Right kidney (tissue), 9 donors: ENCODE measurements at places on chromosomes 1 and 21.

- no peak for DNase-seq
These were observed 4.4 kb downstream of the ST7L start for GRCh38 chr1:112614460-112615065.

- peak; percentile 65 for DNase-seq
These were observed at the start of gene PTGER3 for GRCh38 chr1:71047635-71048607. Gene PTGER3 (minus strand): TSS chr1:71047816. CDS start chr1:71047577, 239 bp downstream.

- DNase-seq = no peak
These were observed 170.8 kb upstream of the SAMSN1 start for GRCh38 chr21:14716761-14717396.

- no peak for DNase-seq
These were observed 47.5 kb upstream of the NEK7 start for GRCh38 chr1:198109371-198109715.

GRCh38 chr1:23403038-23403336, 21.6 kb downstream of the TCEA3 start:
- DNase-seq = no peak
